Kidney tubule cell (primary cell): ENCODE measurements at places on chromosomes 12 and 14.

DNA sequence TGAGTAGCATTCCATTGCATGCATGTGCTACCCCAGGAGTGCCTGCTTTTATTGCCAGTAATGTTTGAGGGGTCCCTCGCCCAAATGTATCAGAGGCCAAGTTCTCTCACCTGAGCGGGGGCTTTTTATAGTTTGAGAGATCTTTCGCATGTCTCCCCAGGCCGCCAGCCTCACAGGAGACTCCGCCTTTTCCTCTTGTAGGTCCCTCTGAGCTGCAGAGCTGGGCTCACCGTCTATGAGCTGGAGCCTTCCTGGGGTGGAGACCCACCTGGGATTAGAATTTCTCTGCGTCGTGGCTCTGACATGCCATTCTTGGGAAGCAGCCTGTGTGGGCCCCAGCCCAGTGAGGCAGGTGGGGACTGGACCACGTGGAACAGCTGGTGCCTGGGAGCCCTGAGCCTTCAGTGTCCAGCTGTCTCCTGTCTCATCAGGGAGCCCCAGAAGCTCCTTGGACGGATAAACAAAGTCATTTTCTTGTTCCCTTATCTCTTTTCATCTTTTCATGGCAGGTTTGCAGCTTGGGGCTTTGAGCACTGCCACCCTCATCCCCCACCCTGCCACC lies 261.7 kb upstream of the CRY1 start:
- DNase-seq, result no peak

DNA sequence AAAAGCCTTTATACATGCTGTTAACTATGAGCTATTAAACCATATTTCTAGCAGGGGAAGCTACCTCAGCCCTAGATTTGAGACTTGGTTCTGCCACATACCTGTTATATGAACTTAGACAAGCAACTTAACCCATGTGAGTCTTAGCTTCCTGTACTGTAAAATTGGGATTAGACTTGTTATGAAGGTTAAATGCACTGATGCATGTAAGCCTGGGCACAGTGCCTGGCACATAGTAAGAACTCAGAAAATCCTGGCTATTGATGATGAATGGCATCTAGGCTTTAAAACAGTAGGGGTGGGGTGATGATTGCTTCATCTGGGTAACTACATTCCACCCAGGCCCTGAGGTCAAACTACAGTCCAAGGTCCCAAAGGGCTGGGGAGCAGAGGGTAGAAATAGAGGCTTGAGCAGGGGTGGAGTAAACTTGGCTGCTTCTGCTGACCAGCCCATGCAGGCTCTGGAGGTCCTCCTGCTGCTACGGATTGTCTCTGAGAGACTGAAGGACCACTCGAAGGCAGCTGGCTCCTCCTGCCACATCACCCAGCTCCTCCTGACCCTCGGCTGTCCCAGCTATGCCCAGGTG lies 11.3 kb downstream of the ESPL1 start:
- no peak for DNase-seq

DNA sequence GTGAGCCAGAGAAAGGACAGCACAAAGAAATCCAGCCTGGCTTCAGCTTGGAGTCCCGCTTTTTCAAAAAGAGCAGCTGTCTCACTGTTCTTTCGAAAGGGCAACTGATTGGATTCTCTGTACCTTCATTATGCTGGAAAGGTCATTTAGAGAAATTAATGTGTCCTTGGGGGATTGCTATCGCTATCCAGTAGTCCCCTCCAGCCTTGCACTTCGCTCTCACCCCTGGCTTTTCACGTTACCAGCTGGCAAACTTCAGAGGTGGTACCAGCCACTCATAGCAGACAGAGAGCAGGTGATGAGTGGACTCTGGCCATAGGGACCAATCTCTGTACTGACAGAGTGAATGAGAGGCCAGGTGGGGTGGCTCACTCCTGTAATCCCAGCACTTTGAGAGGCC lies 11.8 kb upstream of the NUAK1 start:
- no peak for DNase-seq

GRCh38 chr14:57933349-57933748 lies 67.5 kb upstream of the SLC35F4 start:
- DNase-seq, result peak; percentile 90

GRCh38 chr12:41795051-41795600 lies 349.5 kb downstream of the GXYLT1 start:
- DNase-seq, result no peak

- DNase-seq, result no peak
Observed at GRCh38 chr12:9606247-9606646, 1.5 kb downstream of the KLRB1 start.

GRCh38 chr12:91722072-91722471 lies 423.6 kb downstream of the BTG1 start:
- DNase-seq, result peak; percentile 93

DNA sequence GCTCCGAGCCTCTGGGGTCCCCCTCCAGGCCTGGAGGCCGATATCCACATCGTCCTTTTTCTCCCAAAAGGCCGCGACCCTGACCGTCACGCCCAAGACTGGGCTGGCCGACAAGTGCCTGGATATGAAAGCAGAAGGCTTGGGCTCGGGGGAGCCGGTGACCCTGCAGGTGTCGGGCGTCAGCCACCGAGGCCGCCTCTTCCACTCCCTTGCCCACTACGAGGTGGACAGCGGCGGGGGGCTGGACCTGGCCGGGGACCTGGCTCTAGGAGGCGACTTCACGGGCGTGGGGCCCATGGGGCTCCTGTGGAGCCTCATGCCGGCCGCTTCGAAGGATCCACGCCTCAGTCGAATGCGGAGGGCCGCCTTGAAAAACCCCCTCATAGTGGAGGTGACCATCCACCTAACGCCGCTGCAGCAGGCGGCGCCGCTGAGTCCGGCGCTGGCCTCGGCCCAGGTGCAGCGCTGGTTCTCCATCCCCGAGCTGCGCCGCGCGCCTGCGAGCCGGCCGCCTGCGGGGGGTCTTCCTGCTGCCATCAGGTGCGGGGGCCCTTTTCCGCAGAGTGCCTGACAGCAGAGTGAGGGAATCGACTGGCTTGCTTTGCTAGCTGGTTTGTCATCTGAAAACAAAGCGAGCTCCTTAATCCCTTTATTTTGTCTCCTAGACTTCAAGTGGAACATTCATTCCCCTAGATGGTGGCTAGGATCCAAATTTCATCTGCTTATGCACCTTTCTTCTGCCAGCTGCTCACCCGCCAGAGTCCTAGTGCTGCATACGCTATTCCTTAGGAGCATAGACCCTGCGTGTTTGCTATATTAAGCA lies 10.6 kb upstream of the DNAL1 start:
- DNase-seq, result peak; percentile 28

GRCh38 chr14:28119849-28120248 lies 646.7 kb upstream of the FOXG1 start:
- DNase-seq, result no peak

GRCh38 chr12:27998658-27999057 lies 26.1 kb upstream of the PTHLH start:
- no peak for DNase-seq
